ENCODE measurements at places on chromosomes 2 and 18.
A peak's percentile ranks its signal among the peaks of the same experiment; 100 is the strongest.

DNA sequence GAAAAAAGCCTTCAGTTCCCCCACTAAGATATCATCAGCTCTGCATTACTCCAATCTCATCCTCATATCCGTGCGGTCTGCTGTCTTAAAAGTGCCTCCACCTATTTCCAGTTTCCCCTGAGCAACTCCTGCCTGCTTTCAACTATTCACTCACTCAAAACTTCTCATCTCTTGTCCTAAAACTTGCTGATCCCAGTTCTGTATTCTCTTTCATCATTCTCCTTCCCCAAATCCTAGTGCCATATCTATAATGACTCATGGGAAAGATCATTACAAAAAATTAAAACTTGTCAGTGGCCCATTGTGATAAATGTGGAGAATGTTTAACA is 20.0 kb downstream of the ACVR1 start:
- no peak for DNase-seq

GRCh38 chr2:78418021-78418420 is 607.5 kb upstream of the REG3G start:
- DNase-seq = no peak

GRCh38 chr2:233185963-233186362 is 65.5 kb upstream of the ATG16L1 start:
- DNase-seq = no peak

- no peak for DNase-seq
Observed at GRCh38 chr2:83054751-83055150, 1404.3 kb downstream of the SUCLG1 start.

- no peak for DNase-seq
Observed at GRCh38 chr2:210635257-210635656, 78.9 kb downstream of the CPS1 start.

GRCh38 chr2:105142239-105142638 is 99.3 kb upstream of the GPR45 start:
- no peak for DNase-seq

GRCh38 chr2:109702250-109702985 is 88.3 kb downstream of the SOWAHC start:
- no peak for DNase-seq

DNA sequence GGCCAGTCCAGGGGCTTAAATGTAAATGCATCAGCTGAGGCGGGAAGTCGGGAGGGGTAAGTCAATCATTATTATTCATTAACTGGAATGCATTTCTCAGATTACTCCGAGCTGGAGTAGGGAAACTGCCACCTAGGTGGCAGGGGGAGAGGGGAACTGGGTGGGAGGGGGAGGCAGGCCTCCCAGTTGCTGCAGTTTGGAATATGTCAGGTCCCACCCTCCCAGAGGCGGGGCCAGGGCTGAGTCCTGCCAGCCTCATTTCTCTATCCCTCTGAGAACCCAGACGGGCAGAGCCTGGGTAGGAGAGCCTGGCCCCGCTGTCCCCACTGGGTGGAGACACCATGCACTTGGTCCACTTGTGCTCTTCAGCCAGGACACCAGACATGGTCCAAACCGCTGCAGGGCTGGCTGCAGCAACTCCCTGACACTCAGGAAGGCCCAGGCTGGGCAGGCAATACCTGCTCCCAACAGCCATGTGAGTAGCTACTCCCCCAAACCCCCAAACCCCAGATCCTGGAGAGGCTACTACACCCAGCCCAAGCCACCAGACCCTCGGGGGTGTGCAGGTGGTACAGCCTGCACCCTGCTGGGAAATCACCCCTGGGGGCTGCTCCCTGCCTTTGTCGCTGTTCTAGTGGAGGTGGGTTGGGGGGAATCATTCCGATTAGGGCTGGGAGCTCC is at the start of gene GPBAR1:
Gene GPBAR1 (plus strand): TSS at position 274 of the 681 bp plus-strand sequence. CDS start 1,710 bp downstream, outside the sequence.
- DNase-seq = no peak

DNA sequence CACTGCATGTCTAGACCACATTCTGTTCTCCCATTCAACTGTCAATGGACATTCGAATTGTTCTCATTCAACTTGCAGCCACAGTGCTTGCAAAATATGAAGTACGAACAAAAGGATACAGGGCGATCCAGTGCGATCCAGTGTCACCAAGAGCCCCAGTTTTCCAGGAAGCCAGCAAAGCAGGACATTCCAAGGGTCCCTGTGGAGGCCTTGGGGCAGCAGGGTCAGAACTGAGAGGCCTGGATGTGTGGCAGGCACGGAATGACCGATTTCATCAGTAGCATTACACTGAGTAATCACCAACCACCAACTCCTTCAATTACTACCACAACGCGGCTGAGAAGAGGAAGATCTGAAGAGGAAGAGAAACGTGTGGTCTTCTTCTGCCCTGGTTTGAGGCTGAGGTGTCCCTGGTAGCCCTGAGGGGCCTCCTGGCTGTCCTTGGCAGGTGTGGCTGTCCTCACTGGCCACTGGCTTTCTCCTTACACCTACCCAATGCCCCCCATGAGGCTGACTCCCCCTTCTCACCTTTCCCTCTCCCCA is 172.7 kb upstream of the FHL2 start:
- no peak for DNase-seq

GRCh38 chr2:209817844-209818271 is 46.2 kb downstream of the UNC80 start:
- no peak for DNase-seq

DNA sequence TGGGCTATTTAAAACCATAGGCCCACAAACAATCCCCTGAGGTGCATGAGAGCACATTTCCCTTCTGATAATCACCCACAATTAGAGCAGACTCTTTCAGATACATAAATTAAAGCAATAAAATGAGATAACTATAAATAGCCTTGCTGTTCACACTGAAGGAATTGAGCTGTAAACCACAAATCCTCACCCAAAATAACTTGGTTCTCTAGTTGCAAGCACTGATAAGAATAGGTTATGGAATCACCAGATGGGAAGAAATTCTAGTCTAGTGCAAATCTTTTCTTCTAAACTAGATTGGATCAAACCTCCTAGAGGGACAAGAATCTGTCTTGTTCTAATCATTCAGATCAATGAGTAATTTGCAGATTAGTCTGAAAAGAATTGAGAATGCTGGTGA is 64.6 kb downstream of the NAB1 start:
- DNase-seq = no peak

GRCh38 chr2:238116298-238117198 is 16.4 kb downstream of the ESPNL start:
- no peak for DNase-seq

DNA sequence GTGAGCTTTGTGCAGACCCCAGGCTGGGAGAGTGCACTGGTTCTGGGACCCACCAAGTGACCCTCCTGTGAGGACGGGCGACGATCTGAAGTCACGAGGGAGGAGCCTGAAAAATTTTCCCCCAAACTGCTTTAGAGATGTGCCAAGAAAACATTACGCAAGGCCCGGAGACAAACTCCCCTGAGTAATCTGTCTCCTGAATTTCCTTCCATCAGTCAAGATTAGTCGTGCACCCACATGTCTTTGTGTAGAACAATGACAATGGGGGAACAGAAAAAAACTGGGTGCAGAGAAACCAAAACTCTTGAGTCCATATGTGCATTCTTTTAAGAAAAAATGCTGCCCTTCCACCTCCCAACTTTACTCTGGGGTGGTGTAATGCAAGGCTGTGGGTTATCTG is 12.6 kb upstream of the NCK2 start:
- no peak for DNase-seq

DNA sequence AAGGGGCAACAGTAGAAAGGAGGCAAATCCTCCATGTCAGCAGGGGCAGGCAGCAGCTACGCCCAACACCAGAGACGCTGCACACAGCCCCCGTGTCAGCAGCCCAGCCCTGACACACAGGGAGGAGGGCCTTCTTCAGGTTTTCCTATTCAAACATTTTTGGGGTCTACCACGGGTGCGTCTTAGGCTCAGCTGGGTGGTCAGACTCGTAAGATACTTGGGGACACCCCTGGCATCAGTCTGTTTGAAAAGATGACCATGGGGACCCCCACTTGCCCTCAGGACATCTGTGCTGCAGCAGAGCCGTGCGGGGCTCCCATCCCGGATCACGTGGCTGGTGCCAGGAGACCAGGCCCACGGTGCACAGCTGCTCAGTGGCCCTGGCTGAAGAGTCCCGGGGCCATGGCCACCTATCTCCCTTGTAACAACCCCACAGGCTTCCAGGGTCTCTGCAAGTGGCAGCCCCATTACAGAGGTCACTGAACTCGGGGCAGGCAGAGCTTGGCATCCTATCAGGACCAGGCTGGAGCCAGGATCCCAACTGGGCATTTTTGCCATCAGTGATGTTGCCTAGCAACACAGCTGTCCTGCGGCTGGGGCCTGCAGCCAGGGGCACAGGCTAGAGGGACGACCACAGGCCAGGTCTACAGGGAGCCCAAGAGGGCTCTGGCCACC is 82.5 kb downstream of the EDAR start:
- DNase-seq = peak; percentile 73

DNA sequence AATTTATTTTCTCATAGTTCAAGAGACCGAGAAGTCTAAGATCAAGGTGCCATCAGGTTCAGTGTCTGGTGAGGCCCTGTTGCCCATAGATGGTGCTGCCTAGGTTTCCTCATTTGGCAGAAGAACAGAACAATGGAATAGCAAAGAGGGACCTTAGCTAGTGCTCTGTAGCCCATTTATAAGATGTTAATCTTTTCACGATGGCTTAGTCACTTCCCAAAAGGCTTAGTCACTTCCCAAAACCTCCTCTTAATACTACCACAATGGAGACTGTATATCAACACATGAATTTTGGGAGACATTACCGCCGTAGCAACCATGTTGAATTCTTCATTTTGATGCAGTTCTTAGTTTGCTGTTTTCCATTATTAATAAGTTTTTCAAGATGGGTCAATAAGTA is 246.3 kb upstream of the NRP2 start:
- no peak for DNase-seq

- DNase-seq = no peak
Observed at GRCh38 chr2:214593727-214594126, 182.9 kb downstream of the VWC2L start.

DNA sequence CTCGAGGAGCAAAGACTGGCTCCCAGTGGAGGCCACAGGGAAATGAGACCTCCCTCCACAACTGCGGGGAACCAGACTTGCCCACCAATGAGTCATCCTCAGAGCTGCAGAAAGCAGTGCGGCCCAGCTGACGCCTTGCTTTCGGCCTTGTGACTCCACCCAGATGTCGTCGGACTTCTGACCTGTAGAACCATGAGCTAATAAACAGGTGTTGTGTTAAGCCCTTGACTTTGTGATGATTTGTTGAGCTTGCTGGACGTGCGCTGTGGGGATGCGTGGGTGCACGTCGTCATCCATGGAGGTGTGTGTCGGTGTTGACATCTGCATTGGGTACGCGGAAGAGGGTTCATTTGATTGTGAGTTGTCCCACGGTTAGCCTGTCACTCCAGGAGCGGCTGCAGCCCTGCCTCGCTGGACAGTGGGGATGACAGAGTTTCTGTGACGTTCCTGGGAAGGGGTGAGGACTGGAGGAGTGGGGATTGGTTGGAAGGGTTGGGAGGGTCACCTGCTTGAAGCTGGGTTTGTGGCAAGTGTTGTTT is 154.1 kb downstream of the SH3BP4 start:
- no peak for DNase-seq

DNA sequence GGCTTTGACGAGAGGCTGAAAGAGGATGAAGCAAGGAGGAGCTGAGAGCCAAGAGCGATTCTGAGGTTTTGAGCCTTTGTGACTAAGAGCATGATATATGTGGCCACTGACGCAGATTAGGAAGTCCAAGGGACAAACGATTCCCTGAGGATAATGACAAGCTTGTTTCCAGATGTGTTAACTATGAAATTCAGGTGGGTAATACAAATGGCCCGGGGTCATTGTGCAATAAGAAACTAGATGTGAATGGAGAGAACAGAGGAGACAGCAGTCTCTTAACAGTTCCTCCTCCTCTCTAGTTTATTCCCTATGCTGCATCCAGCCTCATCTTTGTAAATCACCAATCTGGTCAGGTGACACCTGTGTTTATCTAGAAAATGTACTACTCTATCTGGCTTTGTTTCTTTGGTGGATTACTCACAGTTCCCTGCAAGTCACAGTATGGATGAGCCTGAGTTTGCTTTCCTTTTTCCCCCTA is 84.2 kb downstream of the SOCS6 start:
- DNase-seq = no peak

GRCh38 chr2:6755456-6755855 is 110.3 kb downstream of the CMPK2 start:
- no peak for DNase-seq

GRCh38 chr2:235605312-235606003 is 111.6 kb downstream of the AGAP1 start:
- peak; percentile 95 for DNase-seq

- DNase-seq = no peak
Observed at GRCh38 chr2:191010887-191011885, 2.8 kb downstream of the STAT1 start.

DNA sequence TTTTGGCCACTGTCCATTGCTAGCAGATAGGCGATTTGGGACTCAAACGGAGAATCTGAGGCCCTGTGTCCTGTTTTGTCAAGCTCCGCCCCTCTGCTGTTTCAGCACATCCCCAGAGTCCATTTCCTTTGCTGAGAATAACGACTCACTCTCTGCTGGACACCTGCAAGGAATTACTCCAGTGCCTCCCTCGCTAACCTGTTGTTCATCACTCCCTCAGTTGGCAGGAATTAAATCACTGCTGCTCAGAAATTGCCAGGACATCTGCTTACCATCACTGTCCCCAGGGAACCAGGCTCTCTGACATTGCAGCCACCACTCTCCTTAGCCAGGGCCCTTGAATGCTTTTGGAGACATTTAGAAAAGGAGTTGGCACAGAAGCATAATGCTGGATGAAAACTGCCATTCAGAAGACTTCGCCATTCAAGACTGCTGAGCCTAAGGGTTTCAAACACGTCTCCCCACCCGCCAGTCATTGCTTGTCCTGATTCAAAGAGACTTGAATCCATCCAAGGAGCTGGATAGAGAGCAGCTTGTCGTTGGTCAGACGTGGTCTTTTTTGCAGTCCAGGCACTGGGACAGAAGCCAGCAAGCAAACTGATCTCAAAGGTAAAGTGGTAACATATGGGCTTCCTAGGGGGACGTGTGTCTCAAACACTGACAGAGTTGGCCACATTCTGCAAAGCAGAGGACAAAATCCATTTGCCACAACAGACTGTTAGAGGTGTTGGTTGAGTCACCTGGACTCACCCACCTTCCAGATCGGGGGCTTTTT is 155.3 kb downstream of the UXS1 start:
- DNase-seq = no peak

GRCh38 chr2:190626641-190627210 is 22.2 kb upstream of the NAB1 start:
- DNase-seq = no peak

DNA sequence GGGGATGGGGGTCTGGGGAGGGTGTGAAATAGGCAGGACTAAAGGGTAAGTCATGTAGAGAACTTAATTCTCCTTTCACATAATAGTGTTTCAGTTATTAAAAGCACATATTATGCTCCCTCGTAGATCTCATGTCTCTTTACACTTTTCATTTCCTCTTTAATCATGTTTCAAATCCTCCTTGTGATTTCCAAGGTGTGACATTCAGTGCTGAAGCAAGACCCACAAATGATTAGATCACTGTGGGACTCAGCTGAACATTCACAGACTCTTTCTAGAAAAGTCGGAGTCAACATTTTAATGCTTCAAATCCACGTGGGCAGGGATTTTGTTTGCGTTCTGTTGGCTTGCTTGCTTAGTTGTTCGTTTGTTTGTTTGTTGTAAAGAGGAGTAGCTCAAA is 34.7 kb upstream of the CALCRL start:
- no peak for DNase-seq

GRCh38 chr2:103002954-103003353 is 241.1 kb downstream of the TMEM182 start:
- no peak for DNase-seq

- DNase-seq = no peak
Observed at GRCh38 chr18:24499814-24500213, 39.4 kb downstream of the HRH4 start.

- DNase-seq = no peak
Observed at GRCh38 chr2:50345701-50346591, 686.0 kb downstream of the NRXN1 start.

Data from posterior cingulate gyrus (tissue), 11 donors.